ENCODE measurements at places on chromosomes 3 and 15.

- H3K27ac ChIP-seq: no peak overlapping the region
- no peaks in the 10 kb centered on the region for H3K36me3 ChIP-seq
- DNase-seq: no peak
- H3K27me3 ChIP-seq: no peaks in the 10 kb centered on the region
These were observed 22.1 kb upstream of the HEG1 start for GRCh38 chr3:125077864-125078263.

- H3K36me3 ChIP-seq: peaks cover 64% of the 10 kb centered on the region
- no peaks in the 10 kb centered on the region for H3K27me3 ChIP-seq
- DNase-seq: no peak
- H3K27ac ChIP-seq: no peak overlapping the region
- no peaks in the 10 kb centered on the region for H3K4me1 ChIP-seq
These were observed 29.5 kb downstream of the KLHL24 start for GRCh38 chr3:183664913-183665381.

DNA sequence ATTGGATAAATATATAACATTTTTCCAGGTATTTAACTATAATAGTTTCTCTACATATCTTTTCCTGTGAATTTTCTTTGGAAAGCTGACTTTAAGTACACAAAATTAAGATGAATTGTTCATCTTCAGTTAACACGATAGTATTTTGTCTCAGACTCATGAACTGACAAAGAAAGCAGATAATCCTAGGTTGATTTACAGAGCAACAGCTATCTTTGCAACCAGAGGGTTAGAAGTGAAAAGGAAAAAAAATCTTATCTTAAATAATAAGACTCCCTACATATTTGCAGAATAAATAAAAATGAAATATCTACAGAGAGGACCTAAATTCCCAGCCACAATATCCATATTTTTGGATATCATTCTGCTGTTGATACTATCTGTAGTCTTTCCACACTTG lies 350.2 kb upstream of the GRM7 start:
- no peaks in the 10 kb centered on the region for H3K27me3 ChIP-seq
- H3K36me3 ChIP-seq: no peaks in the 10 kb centered on the region
- no peak overlapping the region for H3K4me3 ChIP-seq
- no peaks in the 10 kb centered on the region for H3K4me1 ChIP-seq
- H3K27ac ChIP-seq: no peak overlapping the region

- no peaks in the 10 kb centered on the region for H3K36me3 ChIP-seq
- no peak overlapping the region for H3K27ac ChIP-seq
- DNase-seq: no peak
- no peaks in the 10 kb centered on the region for H3K4me1 ChIP-seq
- H3K27me3 ChIP-seq: no peaks in the 10 kb centered on the region
These were observed 283.2 kb upstream of the ROBO1 start for GRCh38 chr3:80050826-80051601.

DNA sequence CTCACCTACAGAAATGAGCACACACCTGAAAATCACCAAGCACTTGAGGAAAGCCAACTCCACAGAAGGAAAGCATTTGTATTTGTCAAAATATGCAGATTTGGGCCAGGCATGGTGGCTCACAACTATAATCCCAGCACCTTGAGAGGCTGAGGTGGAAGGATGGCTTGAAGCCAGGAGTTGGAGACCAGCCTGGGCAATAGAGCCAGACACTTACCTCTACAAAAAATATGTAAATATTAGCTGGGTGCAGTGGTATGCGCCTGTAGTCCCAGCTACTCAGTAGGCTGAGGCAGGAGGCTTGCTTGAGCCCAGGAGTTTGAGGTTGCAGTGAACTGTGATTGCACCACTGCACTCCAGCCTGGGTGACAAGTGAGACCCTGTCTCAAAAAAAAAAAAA lies 12.3 kb downstream of the RLBP1 start:
- peaks cover 6% of the 10 kb centered on the region for H3K4me1 ChIP-seq
- H3K27me3 ChIP-seq: no peaks in the 10 kb centered on the region
- no peak for DNase-seq
- H3K27ac ChIP-seq: no peak overlapping the region

DNA sequence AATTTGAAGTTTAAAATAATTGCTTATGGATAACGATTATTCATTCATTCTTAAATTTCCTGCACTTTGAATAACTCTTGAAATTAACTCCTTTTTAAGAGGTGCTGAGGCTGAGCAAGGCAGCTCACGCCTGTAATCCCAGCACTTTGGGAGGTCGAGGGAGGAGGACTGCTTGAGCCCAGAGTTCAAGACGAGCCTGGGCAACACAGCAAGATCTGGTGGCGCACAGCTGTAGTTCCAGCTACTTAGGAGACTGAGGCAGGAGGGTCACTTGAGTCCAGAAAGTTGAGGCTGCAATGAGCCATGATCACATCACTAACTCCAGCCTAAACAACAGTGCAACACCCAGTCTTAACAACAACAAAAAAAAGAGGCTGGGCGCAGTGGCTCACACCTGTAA lies 8.0 kb downstream of the DCUN1D1 start:
- H3K27me3 ChIP-seq: no peaks in the 10 kb centered on the region
- no peak for DNase-seq
- H3K4me1 ChIP-seq: peaks cover 8% of the 10 kb centered on the region
- no peak overlapping the region for H3K27ac ChIP-seq
- no peak overlapping the region for H3K4me3 ChIP-seq
- H3K36me3 ChIP-seq: no peaks in the 10 kb centered on the region

DNA sequence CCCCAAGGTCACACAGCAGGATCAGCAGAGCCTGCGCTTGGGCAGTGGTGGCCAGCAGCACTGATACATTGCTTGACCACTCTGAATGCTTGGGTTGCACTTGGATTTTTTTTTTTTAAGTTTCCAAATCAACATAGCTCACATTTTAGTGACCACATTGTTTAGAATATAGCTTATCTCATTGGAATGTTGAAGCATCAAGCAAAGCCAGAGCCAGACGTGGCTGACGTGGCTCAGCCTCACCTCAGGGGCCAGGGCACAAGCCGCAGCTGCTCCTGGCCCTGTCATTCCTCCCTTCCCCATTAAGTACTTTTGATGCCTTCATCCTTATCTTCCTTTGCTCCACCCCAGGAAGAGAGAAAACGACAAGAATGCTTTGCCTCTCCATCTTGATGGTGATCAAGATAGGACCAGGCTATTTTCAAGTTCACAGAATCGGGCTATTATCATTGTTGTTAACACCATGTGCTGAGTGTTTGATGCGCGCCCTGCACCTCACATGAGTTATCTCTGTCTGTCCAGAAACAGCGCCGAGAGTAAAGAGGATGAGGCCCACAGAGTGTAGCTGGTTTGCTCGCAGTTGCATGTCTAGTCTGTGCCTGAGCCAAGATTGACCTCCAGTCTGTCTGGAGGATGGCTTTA lies 75.8 kb downstream of the AAGAB start:
- no peak overlapping the region for H3K4me3 ChIP-seq
- peak; percentile 13 for DNase-seq
- H3K27me3 ChIP-seq: no peaks in the 10 kb centered on the region
- H3K27ac ChIP-seq: no peak overlapping the region
- no peaks in the 10 kb centered on the region for H3K4me1 ChIP-seq
- H3K36me3 ChIP-seq: peaks cover 50% of the 10 kb centered on the region

- H3K36me3 ChIP-seq: no peaks in the 10 kb centered on the region
- no peak overlapping the region for H3K27ac ChIP-seq
- no peaks in the 10 kb centered on the region for H3K4me1 ChIP-seq
- no peaks in the 10 kb centered on the region for H3K27me3 ChIP-seq
- no peak overlapping the region for H3K4me3 ChIP-seq
- no peak for DNase-seq
These were observed 323.5 kb downstream of the ERC2 start for GRCh38 chr3:56144805-56145204.

- H3K4me3 ChIP-seq: no peak overlapping the region
- H3K27ac ChIP-seq: no peak overlapping the region
- no peak for DNase-seq
- H3K4me1 ChIP-seq: no peaks in the 10 kb centered on the region
- no peaks in the 10 kb centered on the region for H3K27me3 ChIP-seq
These were observed 173.3 kb downstream of the PDZRN3 start for GRCh38 chr3:73451301-73451944.

DNA sequence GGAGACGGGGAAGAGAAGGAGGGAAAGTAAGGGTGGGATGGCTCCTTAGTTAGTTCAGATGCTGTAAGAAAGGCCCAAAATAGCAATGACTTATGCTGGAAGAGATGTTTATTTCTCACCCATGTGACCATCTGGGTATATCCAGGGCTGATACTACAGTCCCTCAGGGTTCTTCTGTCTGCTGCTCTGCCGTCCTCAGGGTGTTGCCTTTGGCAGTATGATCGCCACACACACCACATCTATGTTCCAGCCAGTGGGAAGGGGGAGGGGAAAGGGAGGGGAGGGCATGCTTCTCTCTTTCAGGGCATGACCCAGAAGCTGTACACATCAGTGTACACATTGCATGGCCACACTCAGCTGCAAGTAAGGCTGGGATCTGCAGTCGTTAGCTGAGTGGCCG lies 10.2 kb downstream of the CD276 start:
- no peak overlapping the region for H3K4me3 ChIP-seq
- peaks cover 5% of the 10 kb centered on the region for H3K36me3 ChIP-seq
- peak; percentile 46 for DNase-seq
- peaks cover 82% of the 10 kb centered on the region for H3K4me1 ChIP-seq

DNA sequence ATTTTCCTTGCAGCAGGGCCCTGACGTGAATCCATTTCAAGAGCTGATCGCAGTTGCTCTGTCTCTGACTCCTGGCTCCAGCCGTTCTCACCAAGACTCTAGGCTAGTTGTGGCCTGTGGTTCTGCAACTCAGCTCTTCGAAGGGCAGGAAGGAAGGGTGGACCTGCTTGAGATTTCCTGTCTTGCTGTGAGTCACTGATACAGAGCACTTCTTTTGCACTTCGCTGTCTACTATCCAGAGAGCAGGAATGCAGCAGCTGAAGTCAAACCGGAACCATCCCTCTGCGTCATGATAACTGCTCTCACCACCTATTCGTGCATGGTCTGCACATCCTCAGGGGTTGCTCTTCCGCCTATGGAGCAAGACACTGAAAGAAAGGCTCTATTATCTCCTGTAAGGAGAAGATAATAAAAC lies 59.7 kb downstream of the RAP2B start:
- no peaks in the 10 kb centered on the region for H3K4me1 ChIP-seq
- H3K27ac ChIP-seq: no peak overlapping the region
- H3K36me3 ChIP-seq: no peaks in the 10 kb centered on the region
- H3K27me3 ChIP-seq: no peaks in the 10 kb centered on the region
- H3K4me3 ChIP-seq: no peak overlapping the region
- DNase-seq: peak; percentile 81

DNA sequence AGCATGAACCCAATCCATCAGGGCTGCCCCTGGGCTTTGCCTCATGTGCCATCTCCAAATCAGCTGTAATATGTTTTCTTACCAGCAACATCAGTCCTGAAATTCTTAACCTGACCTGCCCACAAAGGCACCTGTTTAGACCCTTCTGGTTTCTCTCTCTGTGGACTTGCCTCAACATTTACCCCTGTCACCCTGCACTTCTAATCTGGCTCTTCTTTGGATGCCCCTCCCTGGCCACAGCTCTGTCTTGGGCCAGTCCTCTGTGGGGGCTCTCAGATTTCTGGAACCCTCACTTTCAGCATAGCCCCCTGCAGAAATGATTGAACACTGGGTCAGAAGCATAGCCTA lies 168.7 kb upstream of the STAC start:
- no peaks in the 10 kb centered on the region for H3K27me3 ChIP-seq
- no peak overlapping the region for H3K4me3 ChIP-seq
- peaks cover 6% of the 10 kb centered on the region for H3K4me1 ChIP-seq
- H3K36me3 ChIP-seq: no peaks in the 10 kb centered on the region
